Smooth muscle cell of trachea (primary cell): ENCODE measurements at places on chromosomes 13 and 19. TPM values are rescaled to one million over a fixed set of nuclear protein-coding genes. Genes with fewer than 3 reads are reported as not detected.

LIG1 gene
- 16.2 and 45.7 TPM in 2 replicates for total RNA-seq

KLK12 gene
- total RNA-seq, result not detected in 2 replicates

ZNF628 gene
- 1.6 and 3.3 TPM in 2 replicates for total RNA-seq

ZNF345 gene
- 2.8 and 4.9 TPM in 2 replicates for total RNA-seq

MIR17HG gene
- 1.7 and 3.3 TPM in 2 replicates for total RNA-seq

TEX29 gene
- total RNA-seq, result 0.50 TPM in 1 of 2 replicates, not detected in the other

SMARCA4 gene
- 71.0 and 73.6 TPM in 2 replicates for total RNA-seq

NLRP7 gene
- total RNA-seq, result under 0.01 TPM in 1 of 2 replicates, not detected in the other

MAP2K7 gene
- total RNA-seq, result 9.5 and 14.1 TPM in 2 replicates

ETV2 gene
- total RNA-seq, result 0.17 and 0.44 TPM in 2 replicates

FFAR3 gene
- total RNA-seq, result not detected in 2 replicates

ZNF729 gene
- total RNA-seq, result not detected in 2 replicates

SHISA7 gene
- total RNA-seq, result under 0.01 TPM in 1 of 2 replicates, not detected in the other

GPATCH1 gene
- 7.3 and 9.2 TPM in 2 replicates for total RNA-seq

ATP8A2 gene
- 0.15 and 0.17 TPM in 2 replicates for total RNA-seq

TNFAIP8L1 gene
- total RNA-seq, result 2.0 and 5.1 TPM in 2 replicates

TEX101 gene
- total RNA-seq, result not detected in 2 replicates

CFAP97D2 gene
- total RNA-seq, result not detected in 2 replicates

MBNL2 gene
- 46.3 and 51.3 TPM in 2 replicates for total RNA-seq

IRGC gene
- total RNA-seq, result under 0.01 TPM in 1 of 2 replicates, not detected in the other

CLEC17A gene
- total RNA-seq, result under 0.01 TPM in 2 replicates

CASP14 gene
- total RNA-seq, result not detected in 2 replicates

SPRED3 gene
- 0.66 and 2.9 TPM in 2 replicates for total RNA-seq

NALCN gene
- 0.87 and 1.8 TPM in 2 replicates for total RNA-seq

PDE4A gene
- 6.3 and 8.7 TPM in 2 replicates for total RNA-seq

NLRP11 gene
- total RNA-seq, result under 0.01 TPM in 1 of 2 replicates, not detected in the other

UPK1A gene
- total RNA-seq, result not detected in 2 replicates

ZNF492 gene
- 0.17 and 0.87 TPM in 2 replicates for total RNA-seq
